Activated naive CD8-positive, alpha-beta T cell treated with anti-CD3 and anti-CD28 coated beads, Interleukin-2, amount 10 ng/mL, durations not matched to agents 7 days and 5 days (primary cell): ENCODE measurements at places on chromosomes 3 and 15.

DNA sequence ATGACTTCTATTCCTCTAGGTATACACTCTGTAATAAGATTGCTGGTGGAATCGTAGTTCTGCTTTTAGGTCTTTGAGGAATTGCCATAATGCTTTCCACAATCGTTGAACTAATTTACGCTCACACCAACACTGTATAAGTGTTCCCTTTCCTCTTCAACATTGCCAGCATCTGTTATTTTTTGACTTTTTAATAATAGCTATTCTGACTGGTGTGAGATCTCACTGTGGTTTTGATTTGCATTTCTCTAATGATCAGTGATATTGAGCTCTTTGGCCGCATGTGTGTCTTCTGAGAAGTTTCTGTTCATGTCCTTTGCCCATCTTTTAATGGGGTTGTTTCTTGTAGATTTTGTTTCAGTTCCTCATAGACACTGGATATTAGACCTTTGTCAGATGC is 12.8 kb downstream of the NXPE3 start:
- DNase-seq, result no peak

DNA sequence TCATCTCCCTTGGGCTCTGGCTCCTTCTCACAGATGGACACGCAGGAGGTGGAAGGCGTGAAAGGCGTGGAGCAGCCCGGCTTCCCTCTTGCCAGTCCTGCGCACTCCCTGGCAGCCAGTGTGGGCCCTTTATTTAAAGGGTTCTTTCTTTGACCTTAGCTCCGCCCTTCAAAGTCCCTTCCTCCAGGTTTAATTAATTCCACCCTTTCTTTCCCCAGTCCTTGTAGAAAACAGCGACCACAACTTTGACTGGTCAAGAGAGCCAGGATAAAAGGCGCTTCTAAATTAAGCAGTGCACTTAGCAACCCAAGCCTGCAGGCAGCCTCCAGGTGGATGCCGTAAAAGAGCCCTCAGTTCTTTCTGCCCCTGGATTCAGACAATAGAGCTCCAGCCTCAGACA is at the start of gene HDC:
TSS of gene HDC (minus strand) at position 107 of the 400 bp plus-strand sequence. CDS start at position 4, 103 bp downstream.
- no peak for DNase-seq

DNA sequence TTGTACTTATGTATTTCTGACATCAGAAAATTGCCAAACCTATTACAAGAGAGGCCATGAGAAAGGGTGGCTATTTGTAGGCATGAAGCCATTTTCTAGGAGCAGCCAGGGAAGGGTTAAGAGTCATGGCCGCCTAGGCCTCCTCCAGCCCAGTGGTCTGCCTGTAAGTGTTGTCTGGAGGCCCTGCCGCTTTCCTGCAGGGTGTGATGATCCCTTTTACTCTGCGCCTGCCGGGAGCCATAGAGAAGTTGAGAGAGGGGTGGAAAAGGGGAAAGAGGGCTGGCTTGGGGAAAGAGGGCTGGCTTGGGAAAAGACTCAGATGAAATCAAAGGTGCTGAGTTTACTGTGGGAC is 29.1 kb upstream of the KCTD6 start:
- DNase-seq, result no peak

DNA sequence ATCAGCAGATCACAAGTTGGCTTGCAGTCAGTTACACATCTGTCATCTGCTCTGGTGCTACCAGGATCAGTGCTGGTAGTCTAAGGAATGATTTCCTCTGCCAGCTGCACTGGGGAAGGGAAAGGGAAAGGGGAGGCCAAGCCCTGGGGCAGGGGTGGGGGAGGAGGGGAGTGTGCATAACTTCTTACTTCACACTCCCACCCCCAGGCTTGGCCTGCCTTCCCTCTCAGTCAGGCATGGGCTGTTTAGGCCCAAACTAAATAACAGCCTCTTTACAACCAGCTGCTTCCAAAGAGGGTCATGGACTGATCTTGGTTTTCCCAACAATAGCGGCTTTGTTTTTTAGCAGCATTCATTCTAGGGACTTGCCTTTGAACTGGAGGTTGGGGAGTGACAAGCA is 86.1 kb upstream of the PSMD6 start:
- no peak for DNase-seq

DNA sequence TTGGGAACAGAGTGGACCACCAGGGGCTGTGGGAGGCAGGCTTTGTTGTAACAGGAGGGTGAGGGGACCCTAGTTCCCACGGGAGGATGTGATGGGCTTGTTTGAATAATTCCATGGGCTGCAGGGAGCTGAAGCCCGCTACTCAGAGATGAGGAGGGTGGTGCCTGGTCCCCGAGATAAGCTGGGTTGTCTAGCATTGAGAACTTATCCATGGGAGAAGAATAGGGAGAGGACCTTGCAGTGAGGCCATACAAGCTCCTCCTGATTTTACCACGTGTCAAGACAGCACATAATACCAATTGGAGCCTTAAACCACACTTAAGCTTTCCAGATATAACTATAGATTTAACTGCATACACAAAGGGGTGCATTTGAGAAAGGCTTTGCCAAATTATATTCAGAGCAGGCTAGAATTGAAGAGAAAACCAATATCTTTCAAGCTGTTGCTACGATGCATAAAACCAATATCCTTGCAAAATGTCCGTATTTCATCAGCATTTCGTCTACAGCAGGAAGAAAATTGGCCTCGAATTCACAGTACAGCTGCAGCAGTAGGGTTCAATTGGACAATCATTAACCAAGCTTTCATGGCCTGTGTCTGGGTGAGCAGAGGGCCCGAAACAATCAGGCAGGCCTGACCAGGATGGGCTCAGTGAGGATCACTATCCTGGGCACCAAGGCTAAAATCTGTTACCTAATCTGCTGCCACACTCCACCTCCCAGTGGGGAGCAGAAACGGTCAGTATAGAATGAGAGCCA is 500.7 kb downstream of the OCA2 start:
- DNase-seq, result no peak

DNA sequence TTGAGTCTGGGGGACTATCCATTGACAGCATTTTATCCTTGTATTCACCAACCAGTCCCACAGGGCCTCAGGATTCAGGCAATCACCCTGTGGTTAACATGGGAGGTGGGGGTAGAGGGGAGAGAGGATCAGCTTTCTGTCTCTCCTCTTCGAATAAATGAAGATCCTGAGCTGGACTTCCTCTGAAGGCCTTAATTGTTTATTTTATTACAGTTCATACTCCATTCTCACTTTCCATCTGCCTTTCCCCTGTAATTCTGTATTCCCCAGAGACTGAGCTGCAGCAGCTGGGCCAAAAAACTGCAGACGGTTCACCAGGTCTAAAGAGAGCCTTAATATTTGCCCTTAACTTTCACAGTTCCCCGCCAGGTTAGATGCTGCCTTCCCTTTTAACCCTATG is 11.9 kb downstream of the TAGLN3 start:
- DNase-seq, result no peak

GRCh38 chr3:171393032-171393744 is 67.0 kb downstream of the TNIK start:
- DNase-seq, result no peak

DNA sequence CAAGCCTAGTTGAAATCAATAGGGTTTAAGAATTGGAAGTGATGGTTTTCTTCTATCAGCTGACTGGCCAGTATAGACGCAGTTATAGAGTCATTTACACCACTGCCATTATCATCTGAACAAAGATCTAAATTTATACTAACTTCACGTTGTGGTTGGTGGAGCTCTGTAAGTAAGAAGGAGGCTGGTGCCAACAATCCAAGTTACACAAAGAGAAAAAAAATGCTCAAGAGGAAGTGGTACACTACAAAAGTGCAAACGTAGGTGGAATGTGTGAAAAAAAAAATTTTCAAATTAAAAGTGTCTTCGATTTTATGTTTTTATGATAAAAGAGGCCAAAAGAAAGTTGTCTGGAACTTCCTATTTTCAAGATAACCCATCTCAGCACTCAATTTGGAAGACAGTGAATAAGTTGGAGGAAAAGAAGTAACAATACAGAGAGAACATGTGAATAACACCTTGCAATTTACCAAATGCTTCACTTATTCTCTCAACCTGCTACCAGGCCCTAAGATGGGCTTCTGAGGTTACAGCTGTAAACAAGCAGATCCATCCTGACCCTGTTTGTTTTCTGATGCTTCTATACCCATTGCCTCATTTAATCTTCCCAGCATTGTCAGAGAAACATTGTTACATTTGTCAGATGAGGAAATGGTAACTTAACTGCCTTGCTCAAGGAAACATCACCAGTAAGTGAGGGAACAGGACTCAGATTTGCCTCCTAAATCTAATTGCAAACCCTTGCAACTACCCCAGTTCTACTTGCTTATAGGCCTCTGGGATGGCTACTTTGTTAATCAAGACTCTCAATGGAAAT is 12.0 kb upstream of the TASOR start:
- no peak for DNase-seq
